ENCODE measurements at places on chromosomes 7 and 10. TPM values are rescaled to one million over a fixed set of nuclear protein-coding genes. Genes with fewer than 3 reads are reported as not detected.

The PRKAR2B gene
- 15.4 TPM for total RNA-seq

- H3K4me1 ChIP-seq = peaks cover 28% of the 10 kb centered on the region
- peaks cover 10% of the 10 kb centered on the region for H3K36me3 ChIP-seq
- no peak overlapping the region for H3K4me3 ChIP-seq
- no peaks in the 10 kb centered on the region for H3K27me3 ChIP-seq
Observed at GRCh38 chr10:43141421-43141820, 3.2 kb downstream of the CSGALNACT2 start.

The SLC25A28 gene
- total RNA-seq = 16.9 TPM

The HELLS gene
- 162 TPM for total RNA-seq

The HUS1 gene
- 46.6 TPM for total RNA-seq

DNA sequence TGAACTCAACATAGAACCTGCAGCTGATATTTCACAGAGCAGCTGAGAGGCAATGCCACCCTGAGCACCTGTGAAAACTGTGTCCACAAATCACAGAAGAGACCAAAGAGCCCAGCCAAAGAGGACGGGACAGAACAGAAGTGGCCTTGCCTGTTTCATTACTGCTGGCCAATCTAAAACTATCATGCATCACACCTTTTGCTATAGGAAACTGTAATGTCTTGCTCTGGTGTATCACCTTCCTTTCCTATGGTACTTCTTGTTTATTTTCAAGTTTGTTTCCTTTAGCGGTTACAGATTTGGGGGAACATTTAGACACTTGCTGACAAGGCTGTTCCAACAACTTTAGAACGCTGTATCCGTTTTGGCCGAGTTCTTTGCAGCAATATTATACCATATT lies 80.3 kb downstream of the PIP4K2A start:
- H3K36me3 ChIP-seq = no peaks in the 10 kb centered on the region
- no peak for DNase-seq
- no peak overlapping the region for H3K27ac ChIP-seq
- no peak overlapping the region for H3K4me3 ChIP-seq
- no peaks in the 10 kb centered on the region for H3K27me3 ChIP-seq

DNA sequence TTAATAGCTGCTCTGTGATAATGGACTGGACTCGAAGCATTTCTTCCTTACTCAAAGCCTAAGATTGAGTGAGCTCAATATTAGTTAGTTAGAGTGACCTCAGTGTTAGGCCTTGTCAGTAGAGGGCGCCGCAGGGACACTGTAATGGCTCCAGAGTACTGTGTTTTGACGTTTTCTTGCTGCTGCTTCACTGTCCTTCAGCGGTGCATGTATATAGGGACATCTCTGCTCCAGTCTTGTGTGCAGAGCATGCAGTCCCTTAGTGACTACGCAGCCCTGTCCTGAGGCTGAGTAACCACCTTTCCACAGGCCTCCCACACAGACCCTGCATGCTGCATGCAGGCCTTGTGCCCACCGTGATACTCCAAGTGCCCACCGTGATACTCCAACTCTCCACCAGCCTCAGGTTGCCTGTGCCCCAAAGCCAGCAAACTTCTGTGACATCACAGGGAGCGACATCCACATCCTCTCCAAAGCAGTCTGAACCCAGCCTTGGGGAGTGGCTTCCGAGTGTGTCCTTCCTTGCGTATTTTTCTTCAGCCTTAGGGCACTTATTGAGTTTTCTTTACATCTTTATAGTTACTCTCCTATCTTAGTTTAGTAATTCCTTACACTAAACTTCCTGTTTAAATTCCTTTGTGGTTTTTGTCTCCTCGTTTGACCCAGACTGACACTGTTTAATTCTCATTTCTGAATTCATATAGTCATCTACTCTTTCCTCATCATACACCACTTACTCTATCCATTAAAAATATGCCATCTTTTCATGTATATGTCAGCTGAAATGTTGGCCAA lies 118.2 kb downstream of the JAZF1 start:
- no peaks in the 10 kb centered on the region for H3K27me3 ChIP-seq
- no peaks in the 10 kb centered on the region for H3K36me3 ChIP-seq
- H3K27ac ChIP-seq = peak overlapping the region; percentile 46
- no peak overlapping the region for H3K4me3 ChIP-seq
- peak; percentile 78 for DNase-seq

- no peak overlapping the region for H3K27ac ChIP-seq
- no peak overlapping the region for H3K4me3 ChIP-seq
- no peaks in the 10 kb centered on the region for H3K36me3 ChIP-seq
- no peak for DNase-seq
Observed at GRCh38 chr10:61188691-61189090, 244.7 kb upstream of the RHOBTB1 start.

GRCh38 chr10:45249978-45250693 lies 65.3 kb downstream of the OR13A1 start:
- DNase-seq = no peak
- no peaks in the 10 kb centered on the region for H3K4me1 ChIP-seq
- no peaks in the 10 kb centered on the region for H3K27me3 ChIP-seq
- H3K36me3 ChIP-seq = no peaks in the 10 kb centered on the region

The MRLN gene
- total RNA-seq = not detected

The FAM25G gene
- not detected for total RNA-seq

DNA sequence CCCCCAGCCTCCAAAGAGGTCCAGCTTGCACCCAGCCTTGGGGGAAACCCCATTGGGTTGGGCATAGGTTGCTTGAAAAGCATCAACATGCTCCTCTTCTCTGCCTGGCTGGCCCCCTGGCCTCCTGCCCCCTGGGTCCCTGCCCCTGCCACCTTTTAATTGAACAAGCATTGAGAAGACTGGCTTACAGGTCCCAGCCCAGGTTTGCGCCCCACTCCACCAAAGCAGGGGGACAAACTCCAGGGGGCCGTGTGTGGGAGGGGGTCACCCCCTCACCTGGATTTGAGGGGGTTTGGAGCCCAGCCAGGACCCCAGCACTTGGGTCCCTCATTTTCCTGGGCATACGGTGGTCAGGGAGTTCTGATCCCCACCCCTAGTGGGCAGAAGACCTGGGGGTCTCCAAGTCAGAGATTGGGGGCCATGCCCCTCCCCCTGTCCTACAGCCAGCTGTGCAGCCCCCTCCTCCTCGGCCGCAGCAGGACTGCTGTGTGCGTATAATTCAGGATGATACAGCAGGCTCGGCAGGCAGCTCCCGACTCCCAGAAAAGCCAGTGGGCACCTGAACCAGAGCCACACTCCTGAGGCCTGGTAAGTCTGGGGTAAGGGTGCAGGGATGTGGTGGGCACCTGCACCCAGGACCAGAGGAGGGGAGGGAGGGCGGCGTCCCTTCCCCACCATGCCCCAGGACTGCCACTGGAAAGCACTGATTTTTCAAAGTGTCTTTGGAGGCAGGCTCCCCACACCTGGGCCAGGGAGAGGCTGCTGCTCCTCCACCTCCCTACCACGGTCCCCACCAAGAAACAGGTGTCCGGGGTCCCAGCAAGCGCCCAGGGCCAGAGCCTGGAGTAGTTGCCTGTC lies 1.7 kb downstream of the ELFN1 start:
- H3K4me1 ChIP-seq = peaks cover 8% of the 10 kb centered on the region
- peaks cover 41% of the 10 kb centered on the region for H3K27me3 ChIP-seq
- DNase-seq = no peak
- H3K4me3 ChIP-seq = no peak overlapping the region

- H3K27me3 ChIP-seq = no peaks in the 10 kb centered on the region
- H3K27ac ChIP-seq = no peak overlapping the region
- H3K4me3 ChIP-seq = no peak overlapping the region
- H3K4me1 ChIP-seq = 0 out of 2 replicates have a peak, but pooled peaks cover 4% of the 10 kb centered on the region
Observed at GRCh38 chr10:84177541-84178141, 4.0 kb downstream of the GPR15LG start.

GRCh38 chr10:19651549-19651948 lies 164.7 kb upstream of the PLXDC2 start:
- no peak overlapping the region for H3K4me3 ChIP-seq
- H3K27me3 ChIP-seq = no peaks in the 10 kb centered on the region
- H3K4me1 ChIP-seq = peaks cover 11% of the 10 kb centered on the region
- no peak for DNase-seq
- no peak overlapping the region for H3K27ac ChIP-seq

The AOAH gene
- total RNA-seq = not detected

- H3K4me1 ChIP-seq = no peaks in the 10 kb centered on the region
- H3K36me3 ChIP-seq = peaks cover 94% of the 10 kb centered on the region
- H3K27ac ChIP-seq = no peak overlapping the region
- peak; percentile 40 for DNase-seq
Observed at GRCh38 chr10:124996854-124997215, 54.9 kb downstream of the ZRANB1 start.

The AKR1B15 gene
- 2.6 TPM for total RNA-seq

DNA sequence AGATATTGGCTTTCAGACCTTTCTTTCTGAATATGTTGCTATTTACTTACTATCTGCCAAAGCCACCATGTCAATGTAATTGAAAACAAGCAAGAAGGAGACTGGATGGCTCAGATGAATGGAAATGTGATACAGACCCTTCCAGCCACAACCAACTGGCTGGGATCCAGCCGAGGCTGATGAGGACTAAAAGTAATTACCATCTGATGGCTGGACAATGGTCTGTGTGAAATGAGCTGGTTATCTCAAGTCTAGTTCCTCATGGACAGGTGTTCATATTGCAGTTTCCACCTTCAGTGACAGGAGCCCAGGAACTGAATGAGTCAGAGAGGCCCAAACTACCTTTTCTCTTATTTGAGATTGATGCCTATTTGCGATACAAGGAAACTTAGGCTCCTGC lies 267.5 kb downstream of the GATA3 start:
- H3K27me3 ChIP-seq = peaks cover 6% of the 10 kb centered on the region
- DNase-seq = no peak
- H3K4me3 ChIP-seq = no peak overlapping the region
- no peak overlapping the region for H3K27ac ChIP-seq
- no peaks in the 10 kb centered on the region for H3K4me1 ChIP-seq
- H3K36me3 ChIP-seq = no peaks in the 10 kb centered on the region

GRCh38 chr7:115475206-115475605 lies 553.3 kb downstream of the MDFIC start:
- H3K27ac ChIP-seq = no peak overlapping the region
- no peaks in the 10 kb centered on the region for H3K36me3 ChIP-seq
- no peaks in the 10 kb centered on the region for H3K27me3 ChIP-seq
- no peaks in the 10 kb centered on the region for H3K4me1 ChIP-seq

The PTPRZ1 gene
- 0.22 TPM for total RNA-seq

The GIMAP8 gene
- total RNA-seq = not detected

- no peaks in the 10 kb centered on the region for H3K27me3 ChIP-seq
- DNase-seq = no peak
- H3K4me1 ChIP-seq = peaks cover 51% of the 10 kb centered on the region
- peaks cover 23% of the 10 kb centered on the region for H3K36me3 ChIP-seq
- no peak overlapping the region for H3K4me3 ChIP-seq
Observed at GRCh38 chr10:125096371-125096770, 64.0 kb downstream of the CTBP2 start.

- H3K27me3 ChIP-seq = no peaks in the 10 kb centered on the region
- no peaks in the 10 kb centered on the region for H3K36me3 ChIP-seq
- H3K4me1 ChIP-seq = peaks cover 14% of the 10 kb centered on the region
- no peak overlapping the region for H3K4me3 ChIP-seq
- H3K27ac ChIP-seq = no peak overlapping the region
Observed at GRCh38 chr10:72744566-72744965, 52.6 kb downstream of the MCU start.

DNA sequence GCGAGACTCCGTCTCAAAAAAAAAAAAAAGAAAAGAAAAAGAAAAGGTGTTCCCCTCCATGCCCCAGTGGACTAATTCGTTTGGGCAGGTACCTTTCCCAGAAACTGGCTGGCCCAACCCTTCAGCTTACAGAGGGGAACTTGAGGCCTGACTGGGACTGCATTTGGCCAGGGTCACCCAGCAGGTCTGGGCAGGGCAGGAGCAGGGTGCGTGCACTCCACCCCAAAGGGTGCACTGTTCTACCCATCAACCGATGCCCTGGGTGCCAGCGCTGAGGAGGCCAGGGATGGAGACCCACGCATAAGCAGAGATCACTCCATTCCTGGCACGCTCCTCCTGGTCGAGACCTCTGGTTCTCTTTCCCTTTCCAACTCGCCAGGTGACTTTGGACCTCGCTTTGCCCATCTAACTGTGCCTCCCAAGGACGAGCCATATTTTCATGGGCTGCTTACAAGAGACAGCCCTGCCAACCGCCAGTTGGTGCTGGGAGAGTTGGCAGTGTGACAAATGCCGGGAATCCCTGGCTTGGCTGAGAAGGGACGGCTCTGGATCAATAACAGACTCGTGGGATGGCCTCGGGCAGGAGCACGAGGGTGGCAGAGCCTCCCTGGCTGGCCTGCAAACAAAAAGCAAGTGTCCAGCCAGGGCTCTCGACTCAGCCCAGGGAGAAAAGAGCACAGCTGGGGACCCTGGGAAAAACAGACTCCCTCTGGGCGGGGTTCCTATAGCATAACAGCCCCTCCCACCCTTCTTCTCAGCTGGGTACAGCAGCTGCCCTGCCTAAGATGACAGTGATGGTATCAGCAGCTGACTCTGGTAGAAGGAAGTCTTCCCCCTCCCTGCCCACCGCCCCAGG lies 7.9 kb downstream of the HSPB1 start:
- H3K36me3 ChIP-seq = no peaks in the 10 kb centered on the region
- H3K27ac ChIP-seq = no peak overlapping the region
- DNase-seq = no peak
- no peak overlapping the region for H3K4me3 ChIP-seq
- H3K27me3 ChIP-seq = no peaks in the 10 kb centered on the region
